Fibroblast of the aortic adventitia (primary cell): ENCODE measurements at places on chromosomes 6 and 20.

DNA sequence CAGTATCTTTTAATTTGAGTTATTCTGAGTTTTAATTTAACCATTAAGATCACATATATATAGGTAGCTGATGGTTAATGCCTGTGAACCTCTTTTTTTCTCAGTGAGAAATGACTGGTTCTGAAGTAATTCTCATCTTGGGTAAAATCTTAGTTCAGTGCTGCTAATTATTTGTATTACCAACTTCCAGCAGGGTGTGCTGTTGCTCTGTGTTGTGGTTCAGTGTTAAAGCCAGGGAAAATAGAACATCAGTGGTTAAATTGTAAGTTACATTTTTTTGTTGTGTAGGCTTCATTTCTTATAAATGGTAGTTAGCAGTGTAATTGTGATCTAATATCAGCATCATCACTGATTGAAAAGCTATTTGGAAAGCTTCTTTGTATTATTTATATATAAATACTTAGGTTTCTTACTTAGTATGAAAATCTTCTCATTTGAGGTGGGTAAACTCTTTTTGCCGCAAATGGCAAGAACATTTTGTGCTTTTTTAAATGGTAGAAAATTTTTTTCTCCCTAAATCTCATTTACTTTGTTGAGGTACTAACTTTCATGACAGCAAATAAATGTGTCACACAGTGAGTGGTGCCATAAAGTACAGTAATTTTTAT, 43.7 kb downstream of the CDC5L start:
- peak; percentile 86 for DNase-seq

DNA sequence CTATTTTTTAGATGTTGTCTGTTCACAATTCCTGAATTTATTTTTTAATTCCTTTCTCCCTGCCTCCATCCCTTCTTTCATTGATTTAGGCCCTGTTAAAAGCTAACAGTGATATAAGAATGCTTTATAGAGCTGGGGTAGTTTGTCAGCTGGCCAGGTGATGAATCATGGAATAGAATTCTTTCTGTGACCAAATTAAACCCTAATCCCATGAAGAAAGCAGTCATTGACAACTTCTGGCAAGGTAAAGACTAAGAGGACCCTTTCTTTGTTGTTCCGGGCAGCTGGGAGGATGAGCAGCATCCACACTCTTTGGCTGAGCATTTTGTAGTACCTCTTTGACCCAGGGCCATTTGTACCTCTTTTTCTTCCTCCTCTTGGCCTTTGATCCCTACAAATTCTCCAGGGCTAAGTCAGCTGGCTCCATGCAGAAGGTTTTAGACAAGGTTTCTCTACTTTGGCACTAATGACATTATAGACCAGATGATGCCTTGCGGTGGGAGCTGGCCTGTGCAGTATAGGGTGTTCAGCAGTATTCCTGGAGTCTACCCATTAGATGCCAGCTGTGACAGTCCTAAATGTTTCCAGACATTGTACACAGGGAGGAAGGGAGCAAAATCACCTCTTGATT, 102.9 kb downstream of the SLX4IP start:
- DNase-seq = peak; percentile 71

- peak; percentile 25 for DNase-seq
Measured at GRCh38 chr6:143180826-143181225, 120.1 kb downstream of the AIG1 start.

GRCh38 chr6:70094156-70094555, 208.7 kb downstream of the COL9A1 start:
- DNase-seq = no peak

DNA sequence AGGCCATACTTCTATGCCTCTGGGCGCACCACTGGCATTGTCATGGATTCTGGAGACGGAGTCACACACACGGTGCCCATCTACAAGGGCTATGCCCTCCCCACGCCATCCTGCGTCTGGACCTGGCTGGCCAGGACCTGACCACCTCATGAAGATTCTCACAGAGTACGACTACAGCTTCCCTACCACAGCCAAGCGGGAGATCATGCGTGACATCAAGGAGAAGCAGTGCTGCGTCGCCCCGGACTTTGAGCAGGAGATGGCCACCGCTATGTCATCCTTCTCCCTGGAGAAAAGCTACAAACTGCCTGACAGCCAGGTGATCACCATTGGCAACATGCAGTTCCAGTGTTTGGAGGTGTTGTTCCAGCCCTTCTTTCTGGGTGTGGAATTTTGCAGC, 23.8 kb downstream of the TMEM74B start:
- DNase-seq = no peak

DNA sequence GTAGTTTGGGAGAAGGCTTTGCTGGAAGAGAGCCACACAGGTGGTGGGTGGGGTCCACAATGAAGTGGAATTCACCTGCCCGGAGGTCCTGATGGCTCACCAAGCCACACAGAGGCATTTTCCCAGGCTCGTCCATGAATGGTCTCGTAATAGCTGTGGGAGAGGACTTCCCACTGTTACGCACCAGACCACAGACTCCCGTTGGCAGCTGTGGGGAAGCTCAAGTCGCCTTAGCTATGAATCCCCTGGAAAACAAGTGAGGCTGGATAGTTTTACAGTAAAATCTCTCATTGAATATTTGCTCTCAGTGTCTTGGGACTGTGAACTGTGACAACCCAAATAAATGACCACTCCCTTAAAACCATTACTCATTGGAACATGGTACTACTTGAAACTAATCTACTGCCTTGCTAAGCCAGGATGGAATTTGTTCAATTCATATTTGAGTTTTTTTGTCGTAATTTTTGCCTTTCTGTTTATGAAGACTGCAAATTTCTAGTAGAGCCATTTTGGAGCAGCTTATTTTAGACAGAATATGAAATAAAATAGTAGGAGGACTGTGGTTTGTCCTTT, 79.4 kb downstream of the JAG1 start:
- peak; percentile 56 for DNase-seq
